Activated naive CD8-positive, alpha-beta T cell treated with anti-CD3 and anti-CD28 coated beads for 36 hours (primary cell): ENCODE measurements at places on chromosomes 16 and 17. TPM values are rescaled to one million over a fixed set of nuclear protein-coding genes. Genes with fewer than 3 reads are reported as not detected.
A peak's percentile ranks its signal among the peaks of the same experiment; 100 is the strongest.

SOX9 gene
- total RNA-seq, result not detected

NAGS gene
- total RNA-seq, result 0.82 TPM

GFAP gene
- total RNA-seq, result not detected

CDR2L gene
- total RNA-seq, result 0.74 TPM

TNFRSF17 gene
- total RNA-seq, result not detected

ADAT1 gene
- total RNA-seq, result 56.7 TPM

PRKCB gene
- total RNA-seq, result 82.6 TPM

TBX6 gene
- total RNA-seq, result 0.74 TPM

TSPAN10 gene
- 0.26 TPM for total RNA-seq

BTBD17 gene
- total RNA-seq, result not detected

CACNG5 gene
- not detected for total RNA-seq

HCRT gene
- total RNA-seq, result not detected

OTOP3 gene
- total RNA-seq, result not detected

ALOXE3 gene
- not detected for total RNA-seq

MED31 gene
- total RNA-seq, result 20.1 TPM

XYLT1 gene
- total RNA-seq, result 4.6 TPM

PIRT gene
- total RNA-seq, result not detected

RANBP10 gene
- 16.1 TPM for total RNA-seq

ITGA2B gene
- total RNA-seq, result 0.36 TPM

NAE1 gene
- total RNA-seq, result 121 TPM

DNA sequence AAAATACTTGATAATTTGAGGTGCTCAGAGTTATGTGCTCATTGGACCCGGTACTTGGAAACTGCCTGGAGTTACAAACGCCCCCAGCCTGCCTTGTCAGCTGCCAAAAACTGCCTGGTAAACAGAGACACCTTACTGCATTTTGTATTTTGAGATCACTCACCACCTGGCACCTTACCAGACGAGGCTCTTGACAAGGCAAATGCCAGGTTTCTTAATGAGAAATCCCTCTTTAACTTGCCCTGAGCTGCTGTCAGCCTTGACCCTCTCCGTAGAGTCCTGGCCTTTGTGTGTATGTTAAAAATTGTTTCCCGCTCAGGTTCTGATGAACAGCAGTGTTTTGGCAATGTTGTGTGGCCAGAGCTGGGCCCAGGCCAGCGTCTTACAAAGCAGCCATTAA is 28.8 kb downstream of the SYT17 start:
- DNase-seq, result no peak

- DNase-seq, result no peak
These were observed 90.5 kb upstream of the ZNF750 start for GRCh38 chr17:82930043-82930923.

GRCh38 chr16:56637814-56638750 is at the start of gene MT1A:
Gene MT1A, plus strand, starts transcription at chr16:56638666. Its CDS starts 73 bp downstream, at chr16:56638739.
- no peak for DNase-seq

- DNase-seq, result peak; percentile 87
These were observed 4.8 kb downstream of the MT1A start for GRCh38 chr16:56643080-56643778.

- no peak for DNase-seq
These were observed 59.0 kb upstream of the WSCD1 start for GRCh38 chr17:6011206-6011605.

GRCh38 chr16:78906135-78906534 is 694.4 kb downstream of the MAF start:
- DNase-seq, result no peak

- no peak for DNase-seq
These were observed 900.8 kb upstream of the GOT2 start for GRCh38 chr16:59634951-59635350.

GRCh38 chr16:74034862-74035261 is 261.8 kb upstream of the PSMD7 start:
- DNase-seq, result no peak

- DNase-seq, result no peak
These were observed 114.2 kb downstream of the DNAH3 start for GRCh38 chr16:21036471-21036870.

GRCh38 chr17:82055023-82055964 is 3.6 kb downstream of the GPS1 start:
- no peak for DNase-seq

DNA sequence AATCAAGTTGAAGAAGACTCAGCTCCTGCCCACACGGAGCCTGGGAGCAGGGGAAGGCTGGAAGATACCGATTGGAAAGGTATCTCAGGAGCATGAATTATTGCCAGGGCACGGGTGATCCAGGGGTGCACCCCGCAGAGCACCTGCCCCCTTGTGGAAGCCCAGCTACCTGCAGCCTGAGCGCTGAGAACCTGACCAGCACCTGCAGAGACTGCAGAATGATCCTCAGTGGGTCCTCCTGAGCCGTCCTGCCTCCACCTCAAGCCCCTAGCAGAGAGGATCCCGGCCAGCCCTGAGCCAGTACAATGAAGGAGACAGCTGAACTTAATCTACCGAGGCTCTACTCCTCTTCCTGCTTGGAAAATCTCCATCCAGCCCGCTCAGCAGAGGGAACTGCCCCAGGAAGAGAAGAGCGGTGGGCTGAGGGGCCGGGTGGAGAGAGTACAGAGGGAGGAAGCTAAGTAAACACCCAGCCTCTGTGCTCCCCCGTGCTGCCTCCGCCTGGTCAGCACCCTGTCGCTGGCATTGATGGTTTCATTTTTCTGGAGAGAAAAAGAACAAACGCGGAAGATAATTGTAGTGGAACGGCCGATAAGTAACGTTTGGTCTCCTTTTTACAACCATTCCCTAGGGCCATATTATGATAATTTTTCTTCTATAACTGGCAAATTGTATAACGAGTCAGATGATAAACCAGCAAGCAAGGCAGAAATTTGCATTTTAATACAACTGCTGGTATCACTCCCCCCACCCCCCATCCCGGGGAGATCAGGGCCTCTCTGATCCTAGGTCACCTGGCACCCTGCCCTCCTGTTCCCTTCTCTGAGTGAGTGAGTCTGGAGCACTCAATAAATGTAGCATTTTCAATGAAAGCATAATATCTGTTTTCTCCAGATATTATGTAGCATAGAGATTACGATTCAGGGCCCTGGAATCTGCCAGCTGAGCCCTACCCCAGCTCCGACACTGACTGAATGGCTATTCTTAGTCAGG is 204.5 kb upstream of the RPL38 start:
- DNase-seq, result peak; percentile 56

GRCh38 chr16:70258946-70259345 is 7.2 kb upstream of the EXOSC6 start:
- no peak for DNase-seq

DNA sequence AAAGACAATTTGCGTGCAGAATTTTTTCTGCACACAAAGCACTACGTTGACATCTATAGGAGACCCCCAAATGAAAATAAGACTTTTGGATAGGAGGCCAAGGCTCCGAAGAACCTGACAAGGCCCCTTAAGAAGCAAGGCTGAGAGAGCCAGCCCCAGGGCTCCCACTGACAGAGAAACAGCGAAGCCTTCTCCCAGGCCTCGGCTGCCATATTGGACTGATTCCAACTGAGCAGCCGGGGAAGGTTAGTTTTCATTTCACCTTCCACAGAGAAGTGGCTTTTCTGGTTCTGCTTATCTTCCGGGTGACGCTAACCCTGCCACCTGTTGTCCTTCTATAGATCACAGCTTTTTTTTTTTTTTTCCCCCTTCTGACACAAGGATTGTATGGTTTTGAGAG is 356.7 kb downstream of the SOX9 start:
- DNase-seq, result no peak

DNA sequence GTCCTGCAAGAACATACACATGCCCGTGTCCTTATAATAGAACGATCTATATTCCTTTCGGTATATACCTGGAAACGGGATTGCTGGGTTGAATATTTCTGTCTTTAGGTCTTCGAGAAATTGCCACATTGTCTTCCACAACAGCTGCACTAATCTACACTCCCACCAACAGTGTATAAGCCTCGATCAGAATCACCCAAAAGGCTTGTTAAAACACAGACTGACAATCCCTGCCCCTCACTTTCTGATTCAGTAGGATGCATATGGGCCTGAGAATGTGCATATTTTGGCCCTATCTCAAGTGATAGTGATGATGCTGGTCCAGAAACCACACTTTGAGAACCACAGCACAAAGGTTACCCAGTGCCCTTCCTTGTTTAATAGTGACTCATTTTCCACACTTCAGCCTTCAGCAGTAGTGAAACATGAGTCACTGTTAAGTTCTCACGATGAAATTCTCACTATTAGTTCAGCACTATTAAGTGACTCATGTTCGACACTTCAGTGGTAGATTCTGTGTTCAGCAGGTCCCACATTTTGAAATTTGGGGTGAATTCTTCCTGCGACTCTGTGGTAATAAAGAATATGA is 215.6 kb downstream of the GRIN2A start:
- peak; percentile 19 for DNase-seq

GRCh38 chr17:2406903-2407790 is 6.3 kb upstream of the MNT start:
- no peak for DNase-seq

- DNase-seq, result no peak
These were observed 761 bp upstream of the MATCAP1 start for GRCh38 chr16:67184453-67184994.

DNA sequence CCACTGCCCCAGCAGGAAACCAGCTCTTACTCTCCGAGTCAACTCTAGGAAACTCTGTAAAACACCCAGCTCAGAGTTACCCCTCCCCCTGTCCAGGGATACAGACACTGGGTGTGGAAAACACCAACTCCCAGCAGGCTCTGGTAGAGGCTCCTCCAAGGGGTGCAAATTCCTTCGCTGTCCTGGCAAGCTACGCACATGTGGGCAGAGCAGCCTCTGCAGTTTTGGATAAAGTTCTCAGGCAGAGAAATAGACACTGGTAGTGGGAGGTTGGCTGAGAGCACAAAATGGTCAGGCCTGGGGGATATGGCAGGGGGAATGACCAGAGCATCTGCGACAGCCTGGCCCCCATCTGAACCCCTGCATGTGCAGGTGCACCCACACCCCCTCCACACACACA is 146.9 kb upstream of the SDK2 start:
- DNase-seq, result no peak

- DNase-seq, result no peak
These were observed 5.8 kb upstream of the FN3KRP start for GRCh38 chr17:82710499-82711232.

GRCh38 chr16:11356573-11357331 is 11.5 kb downstream of the RMI2 start:
- DNase-seq, result peak; percentile 38

GRCh38 chr16:12211870-12212690 is 235.5 kb downstream of the SNX29 start:
- no peak for DNase-seq

DNA sequence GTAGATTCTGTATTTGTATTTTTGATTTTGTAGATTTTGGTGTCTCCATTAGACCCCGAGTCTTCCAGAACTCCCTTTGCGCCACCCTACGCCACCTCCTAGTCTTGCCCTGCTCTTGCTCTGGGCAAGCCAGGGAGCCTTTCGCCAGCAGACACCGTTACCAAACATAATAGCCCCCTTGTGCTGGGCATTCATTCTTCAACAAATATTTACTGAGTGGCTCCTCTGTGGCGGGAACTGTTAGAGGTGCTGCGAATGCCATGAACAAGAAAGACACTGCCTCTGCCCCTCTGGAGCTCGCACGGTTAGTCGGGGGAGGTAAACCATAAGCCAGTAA is 841 bp upstream of the GPT2 start:
- no peak for DNase-seq

GRCh38 chr16:13153696-13154095 is 252.3 kb downstream of the SHISA9 start:
- DNase-seq, result no peak

GRCh38 chr17:22671110-22671509 is 978.8 kb downstream of the KCNJ18 start:
- DNase-seq, result no peak

DNA sequence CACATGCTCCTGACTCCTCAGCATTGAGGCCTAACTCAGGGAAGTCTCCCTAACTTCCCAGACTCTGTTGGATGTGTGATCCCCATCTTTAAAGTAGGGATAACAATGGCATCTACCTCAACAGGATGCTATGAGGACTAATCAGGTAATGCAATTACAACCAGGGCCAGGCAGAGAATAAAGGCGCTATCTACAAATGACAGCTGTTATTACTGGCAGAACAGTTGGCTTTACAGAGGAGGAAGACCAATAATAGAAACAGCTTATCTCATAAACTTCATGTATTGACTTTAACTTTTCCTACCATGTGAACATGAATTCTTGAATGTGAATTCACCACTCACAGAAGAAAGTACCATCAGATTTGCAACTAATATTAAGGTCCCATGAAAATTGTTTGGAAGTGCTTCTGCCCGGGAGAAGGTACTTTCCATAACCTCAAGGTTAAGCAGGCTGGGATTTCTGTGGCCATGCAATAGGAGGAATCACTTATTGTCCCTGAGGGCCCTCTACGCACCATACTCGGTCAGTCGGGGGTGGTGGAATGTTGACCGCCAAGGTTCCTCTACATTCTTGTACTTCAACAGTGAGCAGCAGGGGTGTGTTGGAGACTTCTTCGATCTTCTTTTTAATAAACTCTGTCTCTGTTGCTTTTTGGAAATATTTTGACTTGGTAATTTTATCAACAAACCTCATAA is 22.6 kb upstream of the ERN1 start:
- no peak for DNase-seq

GRCh38 chr17:76153202-76153601 is 12.2 kb upstream of the FOXJ1 start:
- DNase-seq, result no peak

GRCh38 chr16:1146409-1146808 is 6.5 kb upstream of the CACNA1H start:
- no peak for DNase-seq

DNA sequence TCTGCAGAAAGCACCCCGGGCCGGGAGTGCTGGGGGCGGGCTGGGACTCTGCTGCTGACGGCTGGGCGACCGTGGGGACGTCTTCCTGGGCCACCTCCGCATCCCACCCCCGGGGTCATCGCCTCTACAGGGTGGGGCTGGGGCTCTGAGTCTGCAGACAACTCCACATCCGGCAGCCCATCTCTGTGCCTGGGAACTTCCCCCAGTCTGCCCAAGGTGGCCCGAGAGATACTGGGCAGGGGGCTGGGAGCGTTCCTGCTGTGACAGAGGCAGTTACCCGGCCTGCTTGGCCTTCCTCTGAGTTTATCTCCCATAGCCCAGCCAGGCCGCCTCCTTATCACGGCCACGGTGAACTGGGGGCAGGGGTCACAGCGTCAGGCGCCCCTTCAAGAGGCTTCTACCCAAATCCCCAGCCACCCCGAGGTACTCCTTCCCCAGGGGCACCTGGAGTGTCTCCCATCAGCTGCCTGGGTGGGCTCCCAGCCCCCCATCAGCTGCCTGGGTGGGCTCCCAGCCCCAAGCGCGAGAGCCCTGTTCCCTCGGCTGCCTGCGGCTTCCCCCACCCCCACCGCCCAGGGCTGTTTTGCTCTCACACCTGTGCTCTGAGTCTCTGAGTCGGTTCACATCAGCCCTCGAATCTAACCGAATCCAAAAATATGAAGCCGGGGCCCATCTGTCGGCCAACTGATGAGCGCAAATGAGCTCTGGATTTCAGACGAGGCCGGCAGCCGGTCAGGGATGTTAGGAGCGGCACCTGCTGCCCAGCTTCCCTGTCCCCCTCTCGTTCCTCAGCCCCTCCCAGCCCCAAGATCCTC is 15.6 kb upstream of the CBFA2T3 start:
- no peak for DNase-seq
